Activated naive CD4-positive, alpha-beta T cell treated with anti-CD3 and anti-CD28 coated beads, Interleukin-2, amount 50 U/mL, for 72 hours (primary cell): ENCODE measurements at places on chromosomes 2 and 18. TPM values are rescaled to one million over a fixed set of nuclear protein-coding genes. Genes with fewer than 3 reads are reported as not detected.

The IHH gene
- 0.14 TPM for total RNA-seq

The MFSD2B gene
- not detected for total RNA-seq

The SLC9A2 gene
- total RNA-seq, result 0.25 TPM

GRCh38 chr2:84958135-84959059, 12.6 kb upstream of the KCMF1 start:
- no peak for DNase-seq

The MEP1B gene
- not detected for total RNA-seq

The CDKL4 gene
- not detected for total RNA-seq
